A549 treated with CpdA at 1 μM for 4 hours (cell line): ENCODE measurements at places on chromosomes 16 and 17. TPM values are rescaled to one million over a fixed set of nuclear protein-coding genes. Genes with fewer than 3 reads are reported as not detected.

KCTD19 gene
- 0.06 to 0.46 TPM (median 0.22 TPM) in 5 replicates for total RNA-seq

CTRB1 gene
- not detected in 5 replicates for total RNA-seq

NOXO1 gene
- total RNA-seq: 0.12 to 0.33 TPM (median 0.25 TPM) in 4 of 5 replicates, not detected in the other

IFT20 gene
- 54.4 to 57.2 TPM (median 56.4 TPM) in 5 replicates for total RNA-seq

KRTAP4-4 gene
- not detected in 5 replicates for total RNA-seq

C1QL1 gene
- total RNA-seq: 14.5 to 33.6 TPM (median 29.8 TPM) in 5 replicates

HCRT gene
- 0.10 TPM in 1 of 5 replicates, not detected in the others for total RNA-seq

GNAO1 gene
- total RNA-seq: 0.20 to 0.40 TPM (median 0.31 TPM) in 5 replicates

UBE2G1 gene
- total RNA-seq: 73.1 to 95.8 TPM (median 92.1 TPM) in 5 replicates

REXO5 gene
- total RNA-seq: 3.2 to 4.3 TPM (median 3.5 TPM) in 5 replicates

PPP1R27 gene
- 0.18 to 0.40 TPM in 2 of 5 replicates, not detected in the others for total RNA-seq

SLC35B1 gene
- 82.4 to 108 TPM (median 99.5 TPM) in 5 replicates for total RNA-seq

RAB26 gene
- total RNA-seq: 1.8 to 4.3 TPM (median 4.1 TPM) in 5 replicates

FBXW10 gene
- 0.96 to 1.9 TPM (median 1.2 TPM) in 5 replicates for total RNA-seq

KIF18B gene
- total RNA-seq: 34.7 to 40.7 TPM (median 40.0 TPM) in 5 replicates

SMIM36 gene
- not detected in 5 replicates for total RNA-seq

SLFN12 gene
- total RNA-seq: 0.08 TPM in 1 of 5 replicates, not detected in the others

EPOP gene
- total RNA-seq: 11.2 to 15.0 TPM (median 14.6 TPM) in 5 replicates

PGP gene
- total RNA-seq: 15.8 to 34.8 TPM (median 32.5 TPM) in 5 replicates

FOXO3B gene
- 3.4 to 5.3 TPM (median 4.9 TPM) in 5 replicates for total RNA-seq

NTN3 gene
- 0.06 TPM in 1 of 5 replicates, not detected in the others for total RNA-seq

FSCN2 gene
- total RNA-seq: 0.61 to 2.0 TPM (median 0.89 TPM) in 5 replicates
